Spinal cord (tissue), 10 donors: ENCODE measurements at places on chromosomes 11 and 22. TPM values are rescaled to one million over a fixed set of nuclear protein-coding genes. Genes with fewer than 3 reads are reported as not detected.

DNA sequence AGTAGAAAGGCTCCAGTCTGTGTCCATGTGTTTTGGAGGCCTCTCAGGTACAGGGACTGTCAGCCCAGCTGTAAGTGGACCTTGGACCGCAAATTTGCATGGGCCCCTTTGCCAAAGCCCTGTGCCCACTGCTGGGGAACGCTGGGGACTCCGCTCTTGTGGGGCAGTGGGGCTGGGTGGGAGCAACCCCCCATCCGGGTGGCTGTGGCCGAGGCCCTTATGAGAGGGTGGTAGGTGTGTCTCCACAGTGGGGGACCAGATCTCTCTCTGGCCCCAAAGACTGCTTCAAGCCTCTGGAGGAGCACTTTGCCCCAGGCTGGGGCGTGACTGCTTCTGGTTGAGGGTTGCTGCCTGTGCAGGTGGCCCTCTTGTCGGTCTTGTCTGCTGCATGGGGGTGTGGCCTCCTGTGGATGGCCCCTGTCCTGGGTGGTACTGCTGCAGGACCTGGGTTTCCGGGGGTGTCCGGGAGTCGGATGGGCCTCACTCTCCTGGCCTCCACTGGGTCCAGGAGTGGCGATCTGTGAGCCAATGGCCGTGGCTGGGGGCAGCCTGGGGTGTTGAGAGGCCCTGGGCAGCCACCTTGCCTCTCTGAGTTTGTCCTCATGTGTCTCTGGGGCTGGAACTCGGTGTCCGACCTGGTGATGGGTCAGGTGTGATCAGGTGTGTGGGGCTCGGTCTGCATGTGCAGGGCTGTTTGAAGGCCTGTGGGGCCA, 15.9 kb downstream of the KCNQ1 start:
- no peak for DNase-seq

DNA sequence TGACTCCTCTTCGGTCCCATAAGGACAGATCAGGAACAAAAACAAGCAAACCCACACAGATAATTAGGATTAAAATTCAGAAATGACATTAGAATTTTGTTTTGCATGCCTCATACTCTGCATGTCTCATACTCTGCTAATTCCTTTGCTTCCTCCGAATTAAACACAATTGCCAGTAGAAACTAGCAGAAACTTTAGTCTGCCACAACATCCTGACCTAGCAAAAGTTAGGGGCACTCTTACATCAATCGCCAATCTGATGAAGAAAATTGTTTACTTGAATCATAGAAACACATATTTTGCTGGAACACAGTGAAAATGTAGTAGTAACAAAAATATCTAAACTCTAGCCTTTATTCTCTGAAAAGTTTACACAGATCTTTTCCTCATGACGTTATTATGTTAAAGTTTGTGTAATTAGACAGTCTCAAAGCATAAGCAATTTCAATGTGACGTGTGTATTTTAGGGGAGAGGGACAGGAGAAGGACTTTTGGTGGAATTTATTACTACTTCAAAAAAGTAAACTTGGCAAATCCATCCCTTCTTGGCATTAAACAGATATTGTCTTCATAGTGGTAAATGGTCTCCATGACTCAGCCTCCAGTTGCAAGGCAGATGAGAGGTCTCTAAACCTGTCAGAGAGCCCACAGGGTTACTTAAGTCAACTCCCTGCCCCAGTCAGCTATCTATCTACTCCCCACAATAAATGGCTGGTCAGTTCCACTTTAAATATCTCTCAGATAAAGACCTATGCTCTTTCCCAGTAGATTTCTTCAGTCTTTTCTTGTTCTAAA, 249.8 kb upstream of the UBASH3B start:
- no peak for DNase-seq

DNA sequence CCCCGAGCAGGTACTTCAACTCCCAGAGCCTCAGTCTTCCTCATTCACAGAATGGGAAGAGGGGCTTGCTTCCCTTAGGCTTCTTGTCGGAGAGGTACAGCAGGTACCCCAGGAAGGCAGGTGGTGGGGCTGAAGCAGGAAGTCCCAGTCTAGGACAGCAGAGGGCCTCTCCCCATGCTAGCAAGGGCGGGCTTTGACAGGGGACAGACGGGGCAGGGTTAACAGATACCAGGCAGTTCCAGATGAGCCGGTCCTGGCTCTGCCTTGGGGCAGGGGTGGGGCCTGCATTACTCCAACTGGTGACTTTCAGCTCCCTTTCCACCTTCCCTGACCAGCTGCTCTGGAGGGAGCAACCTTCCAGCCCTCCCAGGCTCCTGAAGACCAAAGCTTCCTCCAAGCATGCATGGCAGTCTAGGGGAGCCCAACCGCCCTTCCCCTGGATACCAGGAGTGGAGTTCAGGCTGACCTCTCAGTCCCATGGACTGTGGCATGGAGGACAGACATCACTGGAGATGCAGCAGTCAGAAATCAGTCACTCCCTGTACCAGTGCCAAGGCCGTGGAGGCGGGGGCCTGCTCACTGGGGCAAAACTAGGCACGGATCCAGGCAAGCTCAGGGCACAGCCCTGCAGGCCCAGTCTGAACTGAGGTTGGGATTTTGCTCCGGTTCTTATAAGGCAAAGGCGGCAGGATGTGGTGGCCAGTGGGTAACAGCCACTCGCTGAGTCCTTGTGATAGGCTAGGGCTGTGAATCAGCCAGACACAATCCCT, 60.5 kb downstream of the NAT10 start:
- no peak for DNase-seq

- no peak for DNase-seq
Observed at GRCh38 chr11:36362902-36363301, 66.8 kb downstream of the PRR5L start.

GRCh38 chr11:855330-855674, 12.7 kb downstream of the TSPAN4 start:
- no peak for DNase-seq

DNA sequence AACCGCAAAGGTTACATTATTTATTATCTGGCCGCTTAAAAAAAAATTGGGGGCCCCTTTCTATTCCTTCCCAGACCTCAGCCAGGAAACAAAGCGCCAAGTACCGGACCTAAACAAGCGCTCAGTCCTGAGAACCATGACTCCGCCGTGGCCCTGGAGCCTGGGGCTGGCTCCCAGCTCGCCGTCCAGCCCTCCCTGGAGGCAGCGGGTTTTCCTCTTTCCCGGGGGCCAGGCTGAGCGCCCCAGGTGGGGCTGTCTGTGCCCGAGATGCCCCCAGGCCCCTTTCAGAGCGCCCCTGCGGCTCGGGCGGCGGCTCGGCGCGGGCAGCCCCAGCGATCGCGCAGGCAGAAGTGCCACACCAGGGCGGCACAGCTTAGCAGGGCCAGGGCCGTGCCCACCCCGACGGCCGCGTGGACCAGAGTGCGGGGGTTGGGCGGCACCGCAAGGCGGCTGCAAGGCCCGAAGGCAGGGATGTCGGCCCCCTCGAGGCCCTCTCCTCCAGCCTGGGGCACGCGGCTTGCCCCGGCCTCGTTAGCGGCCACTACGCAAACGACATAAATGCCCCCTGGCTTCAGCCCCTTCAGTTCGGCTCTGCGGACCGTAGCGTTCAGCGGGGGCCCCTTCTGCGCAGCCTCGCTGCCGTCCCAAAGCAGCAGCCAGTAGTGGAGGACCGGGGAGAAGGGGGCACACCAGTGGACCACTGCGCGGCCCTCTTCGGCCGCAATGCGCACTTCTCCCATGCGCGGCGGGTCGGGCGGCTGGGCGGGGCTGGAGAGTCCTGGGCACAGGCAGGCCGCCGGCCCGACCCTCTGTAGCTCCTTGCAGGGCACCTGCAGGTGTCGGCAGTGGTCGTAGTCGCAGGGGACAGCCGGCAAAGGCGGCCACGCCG, 1.6 kb downstream of the LRRN4CL start:
- DNase-seq: no peak

GRCh38 chr22:49941507-49942316, 18.9 kb upstream of the PIM3 start:
- DNase-seq: no peak

GRCh38 chr11:83938148-83938547, 652.0 kb upstream of the CCDC90B start:
- no peak for DNase-seq

GRCh38 chr11:125626288-125626950, 1.5 kb downstream of the CHEK1 start:
- peak; percentile 29 for DNase-seq

DNA sequence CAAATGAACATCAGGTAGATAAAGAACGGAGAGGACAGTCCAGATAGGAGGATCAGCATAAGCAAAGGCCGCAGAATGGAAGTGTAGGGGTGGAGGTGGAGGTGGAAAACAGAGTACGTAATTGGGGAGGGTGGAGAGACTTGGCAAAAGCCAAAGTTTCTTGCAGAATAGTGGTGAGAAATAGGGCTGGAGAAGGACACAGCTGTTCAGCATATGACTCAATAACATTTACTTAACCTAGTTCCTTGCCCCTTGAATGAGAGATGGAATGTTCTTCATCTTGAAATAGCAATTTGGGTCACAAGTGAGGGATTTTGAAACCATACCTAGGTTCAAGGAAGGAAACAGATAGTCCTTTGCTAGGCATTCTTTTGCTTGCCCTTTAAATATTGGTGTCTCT, 235.9 kb upstream of the ARHGAP20 start:
- DNase-seq: no peak

DNA sequence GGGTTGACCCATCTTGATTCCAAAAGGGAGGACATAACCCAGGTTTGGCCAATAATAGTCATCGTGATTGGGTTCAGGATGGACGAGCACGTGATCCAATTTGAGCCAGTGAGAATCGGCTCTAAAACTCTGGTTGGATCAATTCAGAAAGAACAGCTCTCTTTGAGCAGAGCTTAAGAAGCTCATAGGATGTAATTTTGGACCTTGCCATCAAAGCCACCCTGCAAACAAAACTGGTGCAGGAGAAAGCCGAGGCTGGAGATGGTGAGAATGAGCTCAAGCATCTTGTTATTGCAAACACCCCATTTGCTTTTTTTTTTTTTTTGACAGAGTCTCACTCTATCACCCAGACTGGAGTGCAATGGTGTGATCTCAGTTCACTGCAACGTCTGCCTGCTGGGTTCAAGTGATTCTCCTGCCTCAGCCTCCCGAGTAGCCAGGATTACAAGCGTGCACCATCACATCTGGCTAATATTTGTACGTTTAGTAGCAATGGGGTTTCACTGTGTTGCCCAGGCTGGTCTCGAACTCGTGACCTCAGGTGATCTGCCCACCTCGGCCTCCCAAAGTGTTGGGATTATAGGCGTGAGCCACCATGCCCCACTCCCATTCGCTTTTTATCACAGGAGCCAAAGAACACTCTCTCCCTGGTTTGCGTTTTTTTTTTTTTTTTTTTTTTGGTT, 13.8 kb upstream of the MIAT start:
- no peak for DNase-seq

GRCh38 chr11:113477321-113477720, 2.1 kb upstream of the DRD2 start:
- no peak for DNase-seq

DNA sequence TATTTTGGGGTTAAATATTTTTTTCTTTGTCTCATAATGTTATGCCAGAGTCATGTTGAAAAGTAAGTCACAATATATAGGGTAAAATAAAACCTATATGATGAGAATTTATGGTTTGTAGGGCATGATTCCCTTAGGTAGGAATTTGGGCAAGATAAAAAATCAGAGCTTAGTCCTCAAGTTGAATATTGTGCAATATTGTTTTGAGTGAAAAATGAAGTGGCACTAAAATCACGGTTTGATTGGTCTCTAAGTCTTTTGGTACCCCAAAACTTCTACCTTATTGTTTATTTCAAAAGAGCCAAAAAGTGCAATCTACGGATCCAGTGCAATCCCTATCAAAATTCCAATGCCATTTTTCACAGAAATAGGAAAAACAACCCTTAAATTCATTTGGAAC, 1.6 kb upstream of the MRPL16 start:
- no peak for DNase-seq

DNA sequence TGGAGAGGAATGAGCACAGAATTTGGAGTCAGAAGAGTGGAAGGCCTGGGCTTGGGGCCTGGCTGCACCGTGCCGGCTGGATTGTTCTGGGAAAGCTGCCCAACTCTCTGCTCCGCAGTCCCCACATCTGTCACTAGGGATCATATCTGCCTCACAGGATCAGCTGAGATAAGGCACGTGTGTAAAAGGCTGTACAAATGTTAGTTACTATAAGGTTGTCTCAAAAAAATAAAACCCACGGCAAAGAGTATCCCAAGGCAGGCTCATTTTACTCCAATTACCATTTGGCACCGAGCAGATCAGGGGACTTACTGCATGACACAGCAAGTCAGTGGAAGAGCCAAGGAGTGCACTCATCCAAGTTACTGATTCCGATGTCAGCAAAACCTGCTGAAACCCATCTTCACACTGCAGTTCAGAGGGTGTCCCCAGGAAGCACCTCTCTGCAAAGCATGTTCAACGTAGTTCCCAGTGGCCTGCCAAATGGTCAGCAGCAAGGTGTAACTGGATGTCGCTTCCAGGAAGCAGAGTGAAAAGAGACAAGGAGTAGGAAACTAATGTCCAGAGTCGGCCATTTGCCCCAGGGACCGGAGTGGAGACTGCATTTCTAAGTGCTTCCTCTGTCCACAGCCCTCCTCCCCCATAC, 18.1 kb upstream of the MRTFA start:
- DNase-seq: peak; percentile 82

- peak; percentile 82 for DNase-seq
Observed at GRCh38 chr11:22337596-22338485, at the start of gene SLC17A6. TSS of gene SLC17A6 (plus strand) at chr11:22338381. CDS start at chr11:22338534, 153 bp downstream.

DNA sequence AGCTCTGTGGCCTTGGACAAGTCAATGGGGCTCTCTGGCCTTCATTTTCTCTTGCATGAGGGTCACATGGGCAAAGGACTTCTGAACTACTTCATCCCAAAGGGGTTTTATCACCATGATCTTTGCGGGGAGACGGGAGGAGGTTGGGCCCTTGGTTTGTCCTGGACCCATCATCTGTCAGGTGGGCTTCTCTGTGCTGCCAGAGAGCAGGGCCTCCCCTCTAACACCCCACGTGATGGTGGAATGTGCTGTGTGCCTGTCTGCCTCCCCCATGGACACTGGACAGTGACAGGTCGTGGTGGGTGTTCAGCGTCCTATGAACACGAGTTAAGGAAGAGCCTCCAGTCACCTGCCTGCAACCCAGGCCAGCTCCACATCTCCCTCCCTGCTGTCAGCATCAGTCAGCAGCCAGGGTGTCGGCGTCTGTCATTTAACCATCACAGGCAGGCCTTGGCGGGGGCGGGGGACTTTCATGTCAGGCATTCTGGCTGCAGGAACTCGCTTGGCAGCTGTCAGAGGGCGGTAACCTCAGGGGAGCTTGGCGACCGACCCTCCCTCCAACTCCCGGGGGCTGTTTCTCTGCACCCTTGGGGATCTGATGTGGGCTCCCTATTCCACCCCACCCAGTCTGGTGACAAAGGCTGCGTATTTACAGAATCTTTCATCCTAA, 2.6 kb upstream of the SUN2 start:
- DNase-seq: no peak

Gene ARHGAP20
- total RNA-seq: 28.5 TPM

Gene IGF2
- 132 TPM for total RNA-seq

Gene RAB3IL1
- total RNA-seq: 47.7 TPM

Gene OR2AG1
- not detected for total RNA-seq

Gene OR8D1
- not detected for total RNA-seq

Gene OR10A2
- total RNA-seq: not detected

Gene LDHAL6A
- 0.20 TPM for total RNA-seq

Gene MAJIN
- total RNA-seq: 0.50 TPM

Gene NXPE4
- not detected for total RNA-seq
